Ovary (tissue), 10 donors: ENCODE measurements at places on chromosomes 6 and 20. TPM values are rescaled to one million over a fixed set of nuclear protein-coding genes. Genes with fewer than 3 reads are reported as not detected.

- H3K27ac ChIP-seq, result no peak overlapping the region
- H3K4me1 ChIP-seq, result no peaks in the 10 kb centered on the region
- no peaks in the 10 kb centered on the region for H3K36me3 ChIP-seq
- no peak overlapping the region for H3K4me3 ChIP-seq
- H3K27me3 ChIP-seq, result no peaks in the 10 kb centered on the region
Measured at GRCh38 chr6:118551063-118552053, 3.3 kb downstream of the PLN start.

GRCh38 chr6:107661291-107661690 is 162.8 kb downstream of the SCML4 start:
- H3K27me3 ChIP-seq, result no peaks in the 10 kb centered on the region
- H3K4me1 ChIP-seq, result peaks cover 22% of the 10 kb centered on the region
- no peaks in the 10 kb centered on the region for H3K36me3 ChIP-seq
- no peak overlapping the region for H3K27ac ChIP-seq

PTK6 gene
- 0.08 TPM for total RNA-seq

DNA sequence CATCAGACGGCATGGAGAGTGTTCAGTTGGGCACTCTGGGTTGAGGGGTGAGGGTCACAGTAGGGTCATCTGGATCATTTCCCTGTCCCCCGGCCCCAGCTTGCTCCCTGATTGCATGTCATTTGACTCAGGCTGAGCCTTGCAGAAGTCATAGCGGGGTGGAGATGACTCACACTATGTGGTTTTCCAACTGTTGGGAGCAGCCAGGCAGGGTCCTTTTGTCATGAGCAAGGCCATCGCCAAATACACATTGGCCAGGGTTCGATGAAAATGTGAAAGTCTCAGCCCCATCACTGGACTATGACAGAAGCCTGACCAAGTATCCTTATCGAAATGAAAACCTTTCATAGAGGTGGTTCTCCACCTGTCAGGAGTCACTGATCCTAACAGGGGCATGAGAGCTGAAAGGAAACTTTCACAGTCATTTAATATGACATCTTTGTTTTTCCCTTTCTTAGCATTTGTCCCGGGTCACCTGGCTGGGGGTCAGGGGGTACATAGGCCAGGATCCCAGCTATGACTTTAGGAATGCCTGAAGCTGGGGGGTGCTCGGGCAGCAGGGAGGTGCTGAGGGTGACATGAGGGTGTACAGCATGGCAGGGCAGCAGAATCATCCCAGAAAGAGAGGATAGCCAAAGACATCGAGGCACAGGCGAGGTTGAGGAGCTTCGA is 70.2 kb upstream of the CD93 start:
- no peak overlapping the region for H3K4me3 ChIP-seq
- H3K27ac ChIP-seq, result no peak overlapping the region
- no peaks in the 10 kb centered on the region for H3K36me3 ChIP-seq
- H3K27me3 ChIP-seq, result no peaks in the 10 kb centered on the region
- peaks cover 11% of the 10 kb centered on the region for H3K4me1 ChIP-seq

SLC26A8 gene
- total RNA-seq, result not detected

PRL gene
- total RNA-seq, result not detected

CGA gene
- total RNA-seq, result not detected
